ENCODE measurements at places on chromosomes 5 and 9. TPM values are rescaled to one million over a fixed set of nuclear protein-coding genes. Genes with fewer than 3 reads are reported as not detected.

The MEGF9 gene
- total RNA-seq: 7.8 TPM

The SPATA31A5 gene
- not detected for total RNA-seq

The ST8SIA4 gene
- total RNA-seq: 8.0 TPM

The DCTN4 gene
- total RNA-seq: 29.9 TPM

The HCN1 gene
- not detected for total RNA-seq

The SELENOP gene
- 0.47 TPM for total RNA-seq

The ARL14EPL gene
- not detected for total RNA-seq

All from endothelial cell of coronary artery (primary cell).